Activated T-helper 1 cell treated with anti-CD3 and anti-CD28 coated beads, Interleukin-2, amount 50 U/mL, for 16 hours (primary cell): ENCODE measurements at places on chromosomes 12 and 14.

DNA sequence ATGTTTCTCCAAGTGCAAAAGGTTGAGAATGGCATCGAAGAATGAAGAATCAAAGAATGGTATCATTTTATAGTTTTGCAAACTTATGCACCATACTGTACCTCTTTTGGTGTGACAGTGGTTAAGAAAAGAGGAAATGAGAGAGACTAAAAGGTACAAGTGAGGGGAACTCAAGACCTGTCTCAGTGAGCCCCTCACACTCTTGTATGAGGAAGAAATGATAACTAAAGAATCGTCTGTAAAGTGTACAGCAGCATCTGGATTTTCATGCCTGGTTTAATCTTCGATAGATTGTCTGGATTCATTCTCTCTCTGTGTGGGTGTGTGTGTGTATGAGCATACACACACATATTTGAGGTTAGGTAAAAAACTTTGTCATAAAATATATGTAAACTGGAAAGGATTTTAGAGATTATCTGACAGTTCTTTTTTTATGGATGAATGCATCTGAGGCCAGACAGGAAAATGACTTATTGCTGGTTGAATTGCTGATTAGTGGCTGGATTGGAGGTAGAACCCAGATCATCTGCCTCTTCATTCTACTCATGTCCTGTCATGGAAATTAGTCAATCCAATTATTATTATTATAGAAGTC lies 16.0 kb upstream of the SLC38A2 start:
- no peak for DNase-seq

- no peak for DNase-seq
These were observed 58.5 kb downstream of the NUAK1 start for GRCh38 chr12:106080041-106080790.

DNA sequence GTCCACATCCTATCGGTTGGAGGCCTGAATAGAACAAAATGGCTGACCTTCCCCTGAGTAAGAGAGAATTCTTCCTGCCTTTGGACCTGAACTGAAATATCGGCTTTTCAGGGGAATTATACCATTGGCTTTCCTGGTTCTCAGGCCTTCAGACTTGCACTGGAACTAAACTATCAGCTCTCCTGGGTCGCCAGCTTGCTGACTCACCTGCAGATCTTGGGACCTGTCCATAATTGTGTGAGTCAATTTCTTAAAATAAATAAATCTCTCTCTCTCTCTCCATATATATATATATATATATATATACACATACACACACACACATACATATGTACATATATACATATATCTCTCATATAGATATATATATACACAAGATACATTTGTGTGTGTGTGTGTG lies 41.6 kb downstream of the KCNK10 start:
- no peak for DNase-seq

- DNase-seq, result no peak
These were observed 799 bp downstream of the SLC38A6 start for GRCh38 chr14:60981633-60982455.

- DNase-seq, result no peak
These were observed 39.0 kb upstream of the G2E3 start for GRCh38 chr14:30519961-30520360.
